ENCODE measurements at places on chromosomes 13 and 19. TPM values are rescaled to one million over a fixed set of nuclear protein-coding genes. Genes with fewer than 3 reads are reported as not detected.

- no peak for DNase-seq
These were observed 22.8 kb upstream of the CEACAM20 start for GRCh38 chr19:44552324-44552723.

- no peak for DNase-seq
These were observed 1.6 kb downstream of the SBK2 start for GRCh38 chr19:55535173-55535964.

Gene KCNC3
- 0.57 TPM for total RNA-seq

- no peak for DNase-seq
These were observed 16.3 kb downstream of the ONECUT3 start for GRCh38 chr19:1769645-1769985.

GRCh38 chr13:106911020-106911419, 343.1 kb upstream of the ARGLU1 start:
- no peak for DNase-seq

Data from esophagus squamous epithelium (tissue), 5 donors.